T-helper 22 cell (primary cell): ENCODE measurements at places on chromosomes 2 and 18.
A peak's percentile ranks its signal among the peaks of the same experiment; 100 is the strongest.

GRCh38 chr18:75829091-75829490 is 401.6 kb upstream of the SMIM21 start:
- DNase-seq = no peak

DNA sequence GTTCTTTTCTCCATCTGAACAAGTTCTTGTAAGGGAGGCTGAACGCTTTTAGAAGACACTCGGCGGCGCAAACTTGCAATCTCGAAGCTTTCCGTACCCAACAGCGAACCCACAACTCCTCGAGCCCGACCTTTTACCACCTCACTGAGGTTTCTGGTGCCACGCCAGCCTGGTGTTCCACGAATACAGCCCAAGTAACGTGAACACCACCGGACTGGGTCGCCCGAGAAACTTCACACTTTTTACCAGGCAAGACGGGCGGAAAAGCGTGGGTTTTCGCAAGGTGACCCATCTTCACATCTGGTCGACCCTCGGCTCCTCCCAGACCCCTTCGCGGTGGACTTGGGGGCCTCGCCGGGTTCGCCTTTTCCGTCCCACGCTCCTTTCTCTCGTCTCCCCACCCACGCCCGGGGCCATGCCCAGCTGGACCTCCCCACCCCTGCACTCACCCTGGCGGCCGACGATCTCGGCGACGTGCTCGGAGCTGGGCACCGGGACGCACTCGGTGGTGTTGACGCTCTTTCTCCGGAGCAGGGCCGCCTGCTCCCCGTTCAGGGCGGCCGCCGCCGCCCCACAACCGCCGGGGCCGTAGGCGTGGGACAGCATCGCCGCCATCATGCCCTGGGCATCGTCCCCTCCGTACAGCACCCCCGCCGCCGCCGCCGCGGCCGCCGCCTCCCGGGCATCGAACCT is 1.2 kb downstream of the MEX3C start:
- DNase-seq = no peak

DNA sequence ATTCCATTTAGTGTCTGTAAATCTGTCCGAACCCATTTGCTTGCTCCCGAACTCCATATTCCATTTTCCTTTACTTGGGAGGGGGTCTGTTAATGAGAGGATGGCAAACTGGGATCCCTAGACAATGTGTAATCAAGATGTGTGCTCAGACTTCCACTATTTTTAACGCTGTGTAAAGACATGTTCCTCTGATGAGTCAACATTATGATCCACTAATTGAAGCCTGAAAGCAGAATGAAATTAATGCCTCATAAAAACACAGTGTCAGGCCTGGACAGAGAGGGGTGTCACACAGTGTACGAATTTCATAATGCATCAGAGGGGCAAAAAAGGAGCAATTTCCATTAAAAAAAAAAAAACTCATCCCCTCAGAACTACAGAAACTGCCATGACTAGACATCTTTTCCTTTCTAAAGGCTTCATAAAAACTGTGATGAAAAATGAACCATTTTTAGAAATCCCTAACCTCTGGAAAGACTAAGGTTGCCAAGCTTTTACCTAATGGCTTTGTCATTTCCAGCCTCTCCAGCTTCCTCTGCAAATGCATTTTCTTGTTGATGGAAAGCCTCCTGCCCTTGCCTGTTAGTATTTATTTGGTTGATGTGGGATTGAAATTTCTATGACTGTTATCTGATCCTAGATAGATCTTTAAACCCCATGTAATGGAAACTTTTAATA is 209.2 kb upstream of the DCC start:
- DNase-seq = no peak

DNA sequence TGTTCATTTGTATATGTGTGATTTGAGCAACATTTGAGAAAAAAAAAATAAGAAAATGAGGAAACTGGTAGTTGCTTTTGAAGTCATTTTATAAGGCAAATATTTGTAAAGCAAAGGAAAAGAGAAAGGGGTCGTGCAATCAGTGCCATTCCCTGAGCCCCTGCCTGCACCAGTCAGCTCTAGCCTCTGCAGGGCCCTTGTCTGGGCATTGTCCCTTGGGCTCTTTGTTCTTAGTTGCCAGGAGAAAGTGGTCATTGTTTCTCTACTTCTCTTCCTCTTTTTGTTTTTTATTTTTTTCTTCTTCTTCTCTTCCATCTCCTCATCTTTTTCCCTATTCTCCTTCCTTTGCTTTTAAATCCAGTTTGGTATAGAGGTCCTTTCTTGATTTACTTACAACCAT is 175.3 kb upstream of the CREB1 start:
- DNase-seq = no peak

GRCh38 chr2:177244244-177244771 is 20.2 kb downstream of the NFE2L2 start:
- no peak for DNase-seq

- DNase-seq = no peak
Measured at GRCh38 chr2:128523457-128523856, 204.8 kb upstream of the HS6ST1 start.

DNA sequence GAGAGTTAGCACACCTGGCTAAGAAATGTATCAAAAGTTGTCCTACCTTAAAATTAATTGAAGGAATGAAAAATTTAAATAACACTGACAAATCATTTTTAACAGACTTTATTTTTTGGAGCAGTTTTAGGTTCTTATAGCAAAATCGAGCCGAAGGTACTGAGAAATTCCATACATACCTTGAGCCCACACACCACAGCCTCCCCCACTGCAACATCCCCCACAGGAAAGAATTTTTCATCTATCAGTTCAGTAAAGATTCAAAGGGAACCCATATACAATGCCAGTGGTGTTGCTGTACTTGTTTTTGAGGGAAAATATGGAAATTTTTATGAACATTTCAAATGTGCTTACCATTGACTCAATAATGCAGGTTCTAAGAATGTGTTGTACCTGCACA is 169.8 kb upstream of the HS6ST1 start:
- no peak for DNase-seq

- no peak for DNase-seq
Measured at GRCh38 chr2:223599640-223600380, 2.4 kb downstream of the SCG2 start.

DNA sequence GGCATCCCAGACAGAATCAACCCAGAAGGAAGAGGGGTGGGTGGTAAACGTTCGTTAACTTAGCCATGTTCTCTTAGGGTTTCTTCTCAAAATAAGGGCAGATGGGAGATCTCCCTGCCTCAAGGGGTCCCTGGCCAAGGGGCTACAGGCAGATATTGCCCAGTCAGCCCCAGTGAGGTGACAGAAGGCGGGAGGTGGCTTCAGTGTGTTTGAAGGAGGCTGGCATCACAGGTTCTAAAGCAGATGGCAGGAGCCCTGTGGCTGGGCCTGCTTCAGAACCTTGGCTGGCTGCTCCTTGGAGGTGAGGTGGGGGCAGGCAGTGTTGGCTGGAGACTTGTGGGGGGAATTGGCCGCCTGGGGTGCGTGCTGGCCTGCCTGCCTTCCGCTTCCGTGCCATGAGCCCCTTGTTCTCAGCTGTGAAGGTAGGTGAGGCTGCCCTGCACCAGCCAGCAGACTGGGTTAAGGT is 23.5 kb downstream of the HPCAL1 start:
- DNase-seq = no peak

DNA sequence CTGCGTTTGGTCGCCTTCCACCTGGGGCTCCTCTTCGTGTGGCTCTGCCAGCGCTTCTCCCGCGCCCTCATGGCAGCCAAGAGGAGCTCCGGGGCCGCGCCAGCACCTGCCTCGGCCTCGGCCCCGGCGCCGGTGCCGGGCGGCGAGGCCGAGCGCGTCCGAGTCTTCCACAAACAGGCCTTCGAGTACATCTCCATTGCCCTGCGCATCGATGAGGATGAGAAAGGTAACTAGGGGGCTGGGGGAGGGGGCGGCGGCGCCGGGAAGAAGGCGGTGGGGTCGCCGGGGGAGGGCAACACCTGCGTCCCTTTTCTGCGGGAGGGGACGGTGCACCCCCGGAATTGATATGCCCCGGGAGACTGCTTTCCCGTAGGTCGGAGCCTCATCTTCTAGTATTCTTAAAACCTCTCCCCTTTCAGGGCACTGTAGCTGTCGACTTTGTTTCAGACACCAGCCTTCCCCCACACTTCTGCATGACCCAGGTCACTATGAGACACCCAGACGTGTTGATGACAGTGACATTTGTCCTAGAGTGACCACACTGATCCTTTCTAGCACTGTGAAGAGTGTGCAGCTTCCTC is 755 bp downstream of the SPAST start:
- DNase-seq = no peak

GRCh38 chr2:37774976-37775907 is 103.8 kb upstream of the CDC42EP3 start:
- no peak for DNase-seq

- DNase-seq = no peak
Measured at GRCh38 chr2:140804700-140805260, 1326.0 kb downstream of the LRP1B start.

DNA sequence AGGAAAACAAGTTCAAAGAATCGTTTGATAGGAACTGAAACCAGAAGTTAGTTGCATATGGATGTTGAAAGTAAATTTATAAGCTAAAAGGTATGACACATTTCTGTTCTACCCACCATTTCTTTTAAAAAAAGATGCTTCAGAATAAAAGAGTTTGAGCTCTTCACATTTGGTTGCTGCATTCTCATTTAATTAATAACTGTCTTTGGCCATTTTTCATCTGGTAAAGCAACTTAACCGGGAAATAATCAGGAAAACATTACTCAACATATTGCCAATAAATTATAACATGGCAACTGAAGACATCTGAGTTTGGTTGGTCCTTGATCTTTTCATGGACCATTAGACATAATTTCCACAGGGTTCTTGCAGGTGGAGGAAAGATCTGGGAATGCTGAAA is 180.2 kb upstream of the TWIST2 start:
- no peak for DNase-seq

- no peak for DNase-seq
Measured at GRCh38 chr2:197183355-197183754, 127.2 kb downstream of the ANKRD44 start.

DNA sequence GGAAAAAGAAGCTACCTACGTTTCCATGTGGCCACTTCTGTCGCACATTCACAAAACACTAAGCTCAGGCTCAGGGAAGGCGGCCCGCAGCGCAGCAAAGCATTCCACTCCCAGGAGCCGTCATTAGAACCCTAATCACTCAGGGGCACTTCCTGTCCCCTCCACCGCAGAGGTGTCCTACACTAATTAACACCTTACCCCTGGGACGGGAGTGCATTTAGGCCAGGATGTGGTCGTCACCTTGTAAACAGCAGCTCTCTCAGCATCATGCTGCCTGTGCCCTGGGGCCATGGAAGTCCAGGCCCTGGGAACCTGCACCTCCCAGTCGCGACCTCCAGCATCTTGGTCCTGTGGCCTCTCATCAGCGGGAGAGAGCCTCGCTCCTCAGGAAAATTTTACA is 359.8 kb upstream of the SALL3 start:
- no peak for DNase-seq

- no peak for DNase-seq
Measured at GRCh38 chr18:61666876-61667590, 225.8 kb downstream of the RNF152 start.

- DNase-seq = no peak
Measured at GRCh38 chr2:64641599-64641998, 12.1 kb downstream of the SERTAD2 start.

GRCh38 chr2:58064086-58064485 is 17.5 kb downstream of the VRK2 start:
- no peak for DNase-seq

GRCh38 chr2:107735201-107735600 is 91.5 kb upstream of the RGPD4 start:
- DNase-seq = no peak

DNA sequence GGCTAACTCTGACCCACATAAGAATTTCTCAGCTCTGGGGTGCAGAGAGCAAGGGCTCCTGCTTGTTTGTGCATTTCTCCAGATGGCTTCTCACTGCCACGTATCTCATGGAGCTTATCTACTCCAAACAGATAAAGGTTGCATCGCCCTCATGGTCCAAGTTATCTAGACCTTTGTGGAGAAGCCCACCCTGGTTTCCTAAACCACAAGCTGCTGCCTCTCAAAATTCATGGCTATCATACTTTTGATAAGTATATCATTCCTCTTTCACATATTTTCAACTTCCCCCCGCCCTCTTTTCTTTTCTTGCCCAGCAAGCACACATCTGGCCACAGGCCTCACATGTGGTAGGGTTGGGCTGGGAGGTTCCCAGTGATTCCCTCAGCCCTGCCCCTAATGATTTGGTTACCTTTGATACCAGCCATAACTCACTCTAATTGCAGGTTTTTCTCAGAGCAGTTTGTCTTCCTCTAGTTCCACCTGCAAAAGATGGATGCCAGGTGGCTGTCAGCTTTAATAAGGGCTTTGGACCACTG is 146.0 kb downstream of the RHBDD1 start:
- DNase-seq = no peak

DNA sequence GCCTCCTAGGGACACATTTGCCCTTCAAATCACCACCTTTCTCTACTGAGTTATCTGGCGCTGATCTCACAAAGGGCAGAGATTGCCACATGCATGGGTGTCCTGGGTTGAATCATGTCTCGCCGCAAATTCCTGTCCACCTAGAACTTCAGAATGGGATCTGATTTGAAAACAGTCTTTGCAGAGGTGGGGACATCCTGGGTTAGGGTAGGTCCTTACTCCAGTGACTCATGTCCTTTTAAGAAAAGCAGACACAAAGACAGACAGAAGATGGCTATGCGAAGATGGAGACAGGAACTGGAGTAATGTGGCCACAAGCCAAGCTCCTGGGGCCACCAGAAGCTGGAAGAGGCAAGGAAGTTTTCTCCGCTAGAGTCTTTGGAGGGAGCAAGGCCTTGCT is 197.4 kb upstream of the SMIM21 start:
- no peak for DNase-seq

GRCh38 chr2:141513853-141514252 is 617.0 kb downstream of the LRP1B start:
- no peak for DNase-seq

- no peak for DNase-seq
Measured at GRCh38 chr18:23757437-23757733, 68.1 kb downstream of the LAMA3 start.

GRCh38 chr2:190190507-190191162 is 128.1 kb upstream of the MSTN start:
- DNase-seq = no peak

GRCh38 chr2:3807853-3808252 is 104.5 kb downstream of the DCDC2C start:
- DNase-seq = no peak

GRCh38 chr2:160407393-160408172 is 86.0 kb downstream of the RBMS1 start:
- DNase-seq = peak; percentile 46

DNA sequence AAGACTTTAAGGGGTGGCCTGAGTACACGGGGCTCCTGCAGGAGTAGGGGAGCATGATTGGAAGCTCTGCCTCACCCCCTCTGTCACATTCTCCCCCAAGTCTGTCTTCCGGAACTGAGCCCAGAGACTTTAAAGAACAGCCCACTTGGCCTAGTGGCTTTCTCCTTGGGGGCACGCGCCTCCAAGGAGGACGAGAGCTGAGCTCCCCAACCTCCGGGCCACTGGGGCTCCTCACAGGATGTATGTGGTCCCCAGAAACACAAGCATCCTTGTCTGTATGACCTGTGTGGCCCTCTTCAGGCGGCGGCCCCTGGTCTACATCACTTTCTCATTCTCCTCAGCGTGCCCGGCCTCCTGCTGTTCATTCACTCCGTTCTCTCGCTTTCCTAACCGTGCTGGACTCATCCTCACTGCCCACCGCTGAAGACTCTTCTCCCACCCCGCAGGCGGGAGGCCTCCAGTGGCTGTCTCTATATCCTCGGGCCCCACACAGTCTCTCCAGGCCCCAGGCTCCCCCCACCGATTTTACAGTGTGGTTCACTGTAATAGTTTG is 23.7 kb downstream of the KCNF1 start:
- DNase-seq = no peak

- DNase-seq = no peak
Measured at GRCh38 chr2:19021721-19022120, 336.7 kb downstream of the OSR1 start.
